ENCODE measurements at places on chromosomes 2 and 18.

DNA sequence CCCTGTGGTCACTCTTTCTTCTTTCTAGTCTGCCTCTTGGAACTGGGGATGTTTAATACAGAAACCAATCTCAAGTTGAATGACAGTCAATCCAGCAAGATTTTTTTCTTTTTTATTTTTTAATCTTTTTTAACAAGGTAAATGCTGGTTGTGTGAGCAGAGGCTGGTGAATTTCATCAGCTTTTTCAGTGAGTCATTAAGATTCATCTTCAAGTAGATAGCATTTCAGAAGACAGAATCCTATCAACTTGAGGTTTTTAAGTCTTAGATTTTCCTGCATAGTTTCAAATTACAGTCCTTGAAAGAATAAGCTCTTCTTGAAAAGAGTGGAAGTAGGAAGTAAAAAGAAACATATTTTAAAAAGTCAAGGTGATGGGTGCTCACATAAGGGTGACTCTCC, 12.4 kb downstream of the SLC8A1 start:
- DNase-seq, result no peak

- DNase-seq, result no peak
Observed at GRCh38 chr18:39870591-39870990, 2084.4 kb upstream of the PIK3C3 start.

DNA sequence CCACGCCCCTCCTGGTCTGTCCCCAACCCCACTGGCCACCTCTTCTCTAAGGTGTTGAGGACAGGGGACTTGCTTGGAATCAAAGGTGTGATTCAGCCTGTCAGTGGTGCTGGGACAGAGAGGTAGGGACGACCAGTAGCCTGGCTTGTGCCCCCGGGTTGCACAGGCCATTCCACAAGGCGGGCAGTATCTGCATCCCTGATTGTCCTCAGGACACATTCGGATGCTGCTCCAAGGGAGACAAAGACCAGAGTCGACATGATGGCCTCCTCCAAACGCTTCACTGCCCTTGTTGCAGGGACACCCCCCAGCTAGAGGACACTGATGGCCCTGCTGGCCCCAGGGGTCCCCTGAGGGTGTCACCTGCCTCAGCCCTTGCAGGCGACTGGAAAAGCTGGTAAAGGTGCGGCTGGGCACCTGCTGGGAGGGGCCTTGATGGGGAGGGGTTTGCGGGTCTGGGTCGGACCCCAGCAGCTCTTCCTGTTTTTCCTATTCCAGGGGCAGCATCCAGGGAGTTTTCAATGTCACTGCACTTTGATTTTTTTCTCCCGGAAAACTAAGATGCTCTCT, 98.0 kb downstream of the PTGR3 start:
- no peak for DNase-seq

DNA sequence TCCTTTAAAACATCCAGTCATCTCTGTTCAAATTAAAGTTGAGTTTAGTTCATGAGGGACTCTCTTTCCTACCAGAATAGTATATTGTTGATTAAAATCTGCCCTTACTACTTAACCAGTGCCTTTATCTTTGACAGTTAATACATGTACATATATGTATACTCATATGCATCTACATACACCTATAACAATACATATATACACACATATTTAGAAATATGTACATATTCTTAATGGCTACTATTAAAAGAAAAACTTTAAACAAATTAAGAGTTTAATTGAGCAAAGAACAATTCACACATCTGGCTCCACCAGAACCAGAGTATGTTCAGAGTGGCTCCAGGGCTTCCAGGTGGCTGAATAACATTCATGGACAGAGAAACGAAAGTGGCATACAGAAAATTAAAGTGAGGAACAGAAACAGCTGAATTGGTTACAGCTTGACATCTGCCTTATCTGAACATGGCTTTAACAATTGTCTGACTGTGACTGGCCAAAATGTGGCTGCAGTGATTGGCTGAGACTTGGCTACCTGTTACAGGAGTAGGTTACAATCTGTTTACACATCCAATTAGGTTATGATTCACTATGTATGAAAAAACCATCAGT, 38.8 kb downstream of the ZNF519 start:
- DNase-seq, result no peak

DNA sequence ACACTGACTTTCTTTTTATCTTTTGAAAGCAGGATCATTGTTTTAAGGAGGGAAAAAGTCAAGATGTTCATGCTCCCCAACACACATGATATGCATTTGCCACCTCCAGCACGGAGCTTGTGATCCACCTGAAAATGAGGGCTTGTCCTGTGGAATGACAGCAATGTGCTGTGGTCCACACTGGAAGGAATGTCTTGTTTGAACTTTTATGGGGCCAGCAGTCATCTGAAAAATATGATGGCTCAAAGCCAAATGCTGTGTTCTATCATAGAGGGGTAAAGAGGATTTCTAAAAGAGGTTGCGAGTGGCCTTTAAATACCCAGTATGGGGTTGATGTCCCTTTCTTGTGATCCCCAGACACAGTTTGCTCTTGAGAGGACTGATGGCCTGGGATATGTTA, 226.5 kb upstream of the SPRED2 start:
- no peak for DNase-seq

DNA sequence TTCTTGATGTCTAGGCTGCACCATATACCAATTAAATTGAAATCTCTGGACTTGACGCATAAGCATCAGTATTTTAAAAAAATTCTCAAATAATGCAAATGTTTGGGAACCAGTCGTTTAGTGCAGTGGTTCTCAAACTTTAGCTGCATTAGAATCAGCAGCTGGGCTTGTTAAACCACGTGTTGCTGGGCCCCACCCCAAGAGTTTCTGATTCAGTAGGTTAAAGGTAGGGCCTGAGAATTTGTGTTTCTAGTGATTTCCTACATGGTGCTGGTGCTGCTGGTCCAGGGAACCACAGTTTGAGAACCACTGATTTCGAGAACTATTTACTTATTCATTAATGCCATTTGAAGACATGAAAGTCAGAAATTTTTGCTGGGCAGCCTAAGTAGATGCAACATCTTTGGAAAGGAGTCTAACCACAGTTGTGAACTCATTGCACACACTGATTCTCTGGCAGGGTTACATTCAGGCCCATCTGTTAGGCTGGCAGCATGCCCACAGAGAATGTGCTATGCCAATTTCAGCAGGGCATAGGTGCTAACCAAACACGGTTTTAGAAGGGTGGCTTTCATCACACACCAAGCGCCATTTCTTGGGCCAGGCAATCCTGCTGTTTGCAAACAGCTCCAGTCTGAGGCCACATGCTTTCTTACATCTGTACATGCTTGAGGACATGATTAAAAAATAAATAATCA, 26.4 kb upstream of the ATP5MC3 start:
- DNase-seq, result no peak

DNA sequence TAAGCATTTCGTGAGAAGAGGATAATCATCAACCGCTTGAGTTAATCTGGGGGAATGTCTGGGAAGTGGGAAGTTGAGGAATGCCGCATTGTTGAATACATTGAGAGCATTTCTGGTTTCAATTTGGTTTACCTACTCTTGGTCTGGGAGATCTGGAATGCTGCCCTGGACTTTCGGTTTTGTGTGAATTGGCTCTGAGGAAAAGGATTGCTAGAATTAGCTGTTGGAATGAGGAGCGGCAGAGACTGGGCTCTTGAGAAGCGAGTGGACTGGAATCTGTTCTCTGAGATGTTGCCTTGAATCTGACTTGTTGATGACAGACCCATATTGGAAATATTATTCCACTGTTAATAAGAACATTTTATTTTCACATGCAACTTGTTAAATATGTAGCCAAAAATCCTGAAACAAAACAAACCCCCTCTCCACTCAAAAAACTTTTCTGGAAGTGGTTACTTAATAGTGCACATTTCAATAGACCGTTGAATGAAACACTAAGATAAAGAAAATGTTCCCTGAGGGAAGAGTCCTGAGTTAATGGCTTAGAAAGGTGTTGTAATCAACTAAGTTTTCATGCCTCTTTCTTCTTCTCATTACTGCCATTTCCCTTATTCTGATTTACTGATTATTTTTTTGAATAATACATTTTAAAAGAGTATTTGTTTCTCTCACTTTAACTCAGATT, 50.8 kb downstream of the PTPRM start:
- DNase-seq, result no peak

DNA sequence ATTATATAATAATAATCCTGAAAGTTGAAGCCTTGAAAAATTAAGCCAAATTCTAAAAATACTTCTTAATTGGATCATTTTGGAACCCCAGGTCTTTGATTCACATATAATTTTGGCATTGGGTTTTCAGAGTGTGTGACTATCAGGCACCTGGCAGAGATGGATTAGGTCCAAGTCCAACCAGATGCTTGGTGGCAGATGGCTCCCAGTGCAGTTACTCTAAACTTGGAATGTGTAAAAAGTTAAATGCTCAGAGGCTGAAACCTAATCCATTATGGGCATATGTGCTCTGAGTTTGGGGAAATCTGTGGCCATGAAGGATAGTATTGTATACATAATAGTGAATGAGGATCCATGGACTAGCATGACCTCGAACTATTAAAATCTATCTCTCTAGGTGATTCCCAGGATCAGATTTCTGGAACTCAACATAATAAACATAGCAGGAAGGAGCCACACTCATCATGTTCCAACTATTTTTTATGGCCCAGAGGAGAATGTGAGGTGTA, 333.0 kb downstream of the RPRM start:
- no peak for DNase-seq

- DNase-seq, result no peak
Observed at GRCh38 chr2:60560734-60561644, 7.5 kb upstream of the BCL11A start.

DNA sequence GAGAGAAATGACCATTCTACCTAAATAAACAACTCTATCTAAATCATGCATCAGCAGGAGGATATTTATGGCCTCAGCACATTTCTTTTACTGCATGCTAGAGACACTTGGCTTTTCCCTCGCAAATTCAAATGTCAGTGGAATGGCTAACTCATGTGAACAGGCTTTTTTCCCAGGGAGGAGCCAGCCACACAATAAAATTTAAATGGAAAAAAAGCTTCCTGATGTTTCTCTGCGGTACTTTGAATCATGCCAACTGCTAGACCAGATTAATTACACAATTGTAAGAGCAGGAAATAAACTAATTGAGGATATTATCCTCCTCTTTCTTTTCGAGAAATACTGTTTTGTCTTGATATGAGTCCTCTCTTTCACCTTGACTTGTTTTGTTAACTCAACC, 676.3 kb downstream of the IRS1 start:
- no peak for DNase-seq

GRCh38 chr18:74063023-74063422, 84.6 kb downstream of the FBXO15 start:
- no peak for DNase-seq

DNA sequence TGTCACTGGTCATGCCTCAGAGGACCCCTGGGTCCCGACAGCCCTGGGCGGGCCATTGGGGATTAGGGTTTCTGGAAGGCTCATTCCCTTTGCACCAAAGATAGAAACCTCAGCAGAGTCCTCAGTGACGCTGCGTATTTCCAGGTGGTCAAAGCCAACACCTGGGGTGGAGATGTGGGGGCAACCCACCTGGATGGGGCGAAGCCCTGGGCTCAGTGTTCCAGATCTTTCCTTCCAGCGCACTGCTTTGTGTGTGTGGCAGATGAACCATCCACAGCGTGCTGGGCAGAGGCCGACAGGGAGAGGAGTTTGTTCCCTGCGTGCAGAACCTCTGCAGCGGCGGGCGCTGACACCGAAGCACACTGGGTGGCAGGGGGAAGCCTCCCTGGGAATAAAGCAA, 143.9 kb downstream of the CTIF start:
- DNase-seq, result no peak

GRCh38 chr2:190933361-190933760, 52.7 kb downstream of the GLS start:
- no peak for DNase-seq

DNA sequence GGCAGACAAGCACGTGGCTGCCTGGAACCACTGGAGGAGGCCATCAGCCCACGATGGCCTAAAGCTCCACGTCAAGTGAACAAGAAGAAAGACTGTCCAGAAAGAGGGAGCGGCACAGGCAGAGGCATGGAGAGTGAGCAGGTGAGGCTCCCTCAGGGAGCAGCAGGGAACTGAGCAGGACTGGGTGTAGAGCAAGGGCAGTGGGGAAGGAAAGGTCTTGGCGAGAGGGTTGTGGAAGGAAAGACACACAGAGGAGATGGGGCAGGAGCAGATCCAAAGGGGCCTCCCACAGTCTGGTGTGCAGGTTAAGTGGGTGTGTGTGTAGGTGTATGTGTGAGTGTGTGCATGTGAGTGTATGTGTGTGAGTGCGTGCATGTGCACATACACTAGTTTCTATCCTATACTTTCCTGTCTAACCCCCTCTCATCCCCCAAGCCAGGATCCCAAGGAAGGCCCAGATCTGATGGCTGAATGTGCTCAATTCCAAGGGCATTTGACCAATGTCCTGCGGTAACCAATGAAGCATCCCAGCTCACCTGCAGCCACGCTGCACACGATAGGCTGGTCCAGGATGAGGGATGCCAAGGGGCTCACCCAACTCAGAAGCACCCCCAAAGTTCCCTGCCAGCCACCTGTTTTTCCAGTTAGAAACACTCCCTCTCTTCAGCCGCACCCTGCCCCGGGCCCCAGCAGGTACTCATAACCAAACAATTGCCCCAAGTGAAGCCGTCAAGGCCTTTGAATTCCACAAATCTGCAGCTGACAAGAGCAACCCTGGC, 262.5 kb upstream of the RAB6C start:
- no peak for DNase-seq

GRCh38 chr2:98487101-98487805, 42.6 kb downstream of the INPP4A start:
- no peak for DNase-seq

DNA sequence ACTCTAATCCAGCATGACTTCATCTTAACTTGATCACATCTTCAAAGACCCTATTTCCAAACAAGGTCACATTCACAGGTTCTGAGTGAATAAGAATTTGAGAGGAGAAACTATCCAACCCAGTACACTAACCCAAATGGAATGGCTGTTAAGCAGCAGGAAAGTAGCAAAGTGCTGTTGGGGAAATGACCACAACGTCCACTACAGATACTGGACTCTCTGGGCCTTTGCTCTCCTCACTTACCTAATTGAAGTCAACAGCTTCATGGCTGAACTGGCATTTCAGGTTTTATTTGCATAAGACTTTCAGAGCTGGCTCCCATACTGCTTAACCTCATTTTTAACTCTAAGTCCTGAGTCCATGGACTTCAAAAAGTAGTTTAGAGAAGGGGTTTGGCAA, 38.0 kb upstream of the ACVR2A start:
- DNase-seq, result no peak

Data from activated naive CD4-positive, alpha-beta T cell (primary cell).